ENCODE measurements at places on chromosomes 7 and 10.

GRCh38 chr10:22959292-22959691 lies 31.4 kb downstream of the ARMC3 start:
- DNase-seq, result no peak

DNA sequence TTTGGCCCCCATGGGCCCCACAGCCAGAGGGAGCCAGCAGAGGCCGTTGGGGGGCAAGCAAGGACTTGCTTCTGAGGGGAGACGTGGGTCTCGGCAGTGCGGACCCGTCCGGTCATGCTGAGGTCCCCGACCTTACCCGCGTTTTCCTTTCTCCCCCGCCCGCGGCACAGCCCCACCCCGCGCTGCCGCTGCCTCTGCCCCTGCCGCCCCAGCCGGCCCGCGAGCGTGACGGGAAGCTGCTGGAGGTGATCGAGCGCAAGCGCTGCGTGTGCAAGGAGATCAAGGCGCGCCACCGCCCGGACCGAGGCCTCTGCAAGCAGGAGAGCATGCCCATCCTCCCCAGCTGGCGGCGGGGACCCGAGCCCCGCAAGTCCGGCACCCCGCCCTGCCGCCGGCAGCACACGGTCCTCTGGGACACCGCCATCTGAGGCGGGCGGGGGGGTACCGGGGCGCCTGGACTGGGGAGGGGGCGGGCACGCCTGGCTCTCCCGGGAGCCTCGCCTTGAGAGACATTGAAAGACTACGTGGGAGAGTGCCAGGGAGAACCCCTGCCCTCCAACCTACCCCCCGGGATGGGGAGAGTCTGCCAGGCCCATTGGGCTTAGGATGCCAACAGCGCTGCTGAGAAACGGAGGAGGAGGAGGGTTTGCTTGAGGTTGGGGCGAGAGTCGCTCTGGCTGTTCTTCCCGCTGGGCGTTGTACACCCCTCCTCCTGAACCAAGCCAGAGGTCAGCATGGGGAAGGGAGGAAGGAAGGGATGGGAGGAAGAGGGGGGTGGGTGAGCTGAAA lies 9.9 kb downstream of the NYAP1 start:
- peak; percentile 73 for DNase-seq

- no peak for DNase-seq
Observed at GRCh38 chr10:55746002-55746401, 615.1 kb downstream of the ZWINT start.

GRCh38 chr10:29689001-29689400 lies 54.2 kb upstream of the SVIL start:
- no peak for DNase-seq

DNA sequence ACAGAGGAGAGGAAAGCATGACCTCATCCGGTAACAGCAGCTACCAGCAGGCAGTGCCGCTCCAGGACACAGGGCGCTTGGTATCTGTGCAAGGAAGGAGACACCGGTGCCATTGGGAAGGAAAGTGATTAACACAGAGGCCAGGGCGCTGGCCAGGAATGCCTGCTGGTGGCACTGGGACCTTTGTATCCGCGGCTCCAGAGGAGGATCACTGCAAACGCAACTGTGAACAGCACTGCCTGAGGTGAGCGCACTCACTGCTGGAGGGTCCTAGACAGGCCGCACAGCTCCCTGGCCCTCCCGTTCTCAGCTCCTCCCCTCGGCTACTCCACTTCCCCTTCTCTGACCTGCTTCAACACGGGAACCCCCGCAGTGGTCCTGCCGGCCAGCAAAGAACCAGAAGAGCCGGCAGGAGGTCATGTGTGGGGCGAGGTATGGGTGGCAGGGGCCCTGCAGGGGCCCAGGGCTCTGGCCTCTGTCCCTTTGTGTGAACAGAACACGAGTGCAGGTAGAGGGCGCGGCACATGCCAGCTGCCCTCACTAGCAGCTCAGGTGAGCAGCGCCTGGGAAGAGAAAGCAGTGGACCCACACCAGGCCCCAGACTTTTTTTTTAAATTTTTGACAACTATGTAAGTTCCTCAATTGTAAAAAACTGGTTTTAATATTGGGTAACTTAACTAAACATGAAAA lies 107.6 kb downstream of the VIPR2 start:
- DNase-seq, result no peak

DNA sequence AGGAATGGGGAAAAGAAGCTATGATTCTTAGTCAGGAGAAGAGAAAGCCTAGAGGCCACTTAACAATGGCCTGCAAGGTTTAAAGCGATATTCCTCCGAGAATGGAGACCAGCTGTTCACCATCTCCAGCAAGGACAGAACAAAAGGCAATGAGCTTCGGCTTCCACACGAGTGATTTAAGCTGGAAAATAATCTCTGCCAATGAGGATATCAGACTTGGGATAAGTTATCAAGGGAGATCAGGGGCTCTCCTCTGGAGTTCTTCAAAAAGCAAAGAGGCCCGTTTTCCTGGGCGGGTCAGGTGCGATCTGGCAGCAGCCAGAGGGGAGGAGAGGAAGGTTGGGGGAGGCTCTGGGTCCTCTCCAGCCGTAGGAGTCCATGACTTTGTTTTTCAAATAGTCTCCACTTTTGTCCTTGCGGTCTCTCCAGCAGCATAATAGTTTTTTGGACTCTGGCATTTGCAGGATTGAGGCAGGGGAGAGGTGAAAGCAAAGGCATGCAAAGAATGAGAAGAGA lies 211.3 kb downstream of the SKIDA1 start:
- no peak for DNase-seq

DNA sequence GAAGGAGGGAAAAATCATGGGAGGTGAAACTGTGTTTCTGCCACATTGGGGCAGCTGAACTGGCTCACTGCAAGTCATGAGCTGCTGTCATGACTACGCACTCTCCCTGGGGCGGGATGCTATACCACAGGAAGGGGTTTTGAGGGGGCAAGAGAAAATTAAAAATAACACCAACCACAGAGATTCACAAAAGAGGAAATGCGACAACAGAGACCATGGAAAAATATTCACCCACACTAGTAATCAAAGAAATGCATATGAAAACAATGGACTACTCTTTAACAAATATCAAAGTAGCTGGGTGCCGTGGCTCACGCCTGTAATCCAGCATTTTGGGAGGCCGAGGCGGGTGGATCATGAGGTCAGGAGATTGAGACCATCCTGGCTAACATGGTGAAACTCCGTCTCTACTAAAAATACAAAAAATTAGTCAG lies 65.2 kb upstream of the TM9SF3 start:
- no peak for DNase-seq

DNA sequence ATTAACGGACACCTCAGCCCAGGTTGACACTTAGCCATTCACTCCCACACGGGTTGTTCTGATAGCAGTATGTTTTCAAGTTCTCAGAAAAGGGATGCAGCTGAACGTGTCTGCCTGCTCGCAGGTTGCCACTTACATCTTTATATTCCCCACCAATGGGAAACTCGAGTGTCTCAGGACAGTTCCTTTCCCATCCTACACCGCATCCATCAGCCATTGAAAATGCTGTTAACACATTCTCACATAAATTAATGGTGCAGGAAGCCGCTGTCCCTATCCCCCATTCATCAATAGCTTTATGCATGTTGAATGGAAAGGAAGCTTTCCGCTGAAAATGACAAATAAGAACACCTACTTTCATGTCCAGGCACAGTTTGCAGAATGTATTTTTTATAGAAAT lies 1.7 kb upstream of the FGFR2 start:
- no peak for DNase-seq

GRCh38 chr10:7092603-7093002 lies 318.2 kb downstream of the SFMBT2 start:
- no peak for DNase-seq

DNA sequence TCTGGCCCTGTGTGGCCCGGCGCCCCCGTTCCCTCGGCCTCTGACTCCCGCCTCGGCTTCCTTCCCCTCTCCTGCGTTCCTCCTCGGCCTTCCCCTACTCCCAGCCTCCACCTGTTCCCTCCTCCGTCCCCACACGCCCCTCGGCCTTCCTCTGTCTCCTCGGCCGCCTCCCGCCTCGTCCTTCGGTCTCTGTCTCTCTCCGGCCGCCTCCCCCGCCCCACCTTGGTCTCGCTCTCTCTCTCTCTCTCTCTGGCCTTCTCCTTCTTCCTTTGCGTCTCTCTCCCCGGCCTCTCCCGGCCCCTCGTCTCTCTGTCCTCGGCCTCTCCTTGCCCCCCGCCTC lies 588 bp downstream of the GET4 start:
- no peak for DNase-seq

DNA sequence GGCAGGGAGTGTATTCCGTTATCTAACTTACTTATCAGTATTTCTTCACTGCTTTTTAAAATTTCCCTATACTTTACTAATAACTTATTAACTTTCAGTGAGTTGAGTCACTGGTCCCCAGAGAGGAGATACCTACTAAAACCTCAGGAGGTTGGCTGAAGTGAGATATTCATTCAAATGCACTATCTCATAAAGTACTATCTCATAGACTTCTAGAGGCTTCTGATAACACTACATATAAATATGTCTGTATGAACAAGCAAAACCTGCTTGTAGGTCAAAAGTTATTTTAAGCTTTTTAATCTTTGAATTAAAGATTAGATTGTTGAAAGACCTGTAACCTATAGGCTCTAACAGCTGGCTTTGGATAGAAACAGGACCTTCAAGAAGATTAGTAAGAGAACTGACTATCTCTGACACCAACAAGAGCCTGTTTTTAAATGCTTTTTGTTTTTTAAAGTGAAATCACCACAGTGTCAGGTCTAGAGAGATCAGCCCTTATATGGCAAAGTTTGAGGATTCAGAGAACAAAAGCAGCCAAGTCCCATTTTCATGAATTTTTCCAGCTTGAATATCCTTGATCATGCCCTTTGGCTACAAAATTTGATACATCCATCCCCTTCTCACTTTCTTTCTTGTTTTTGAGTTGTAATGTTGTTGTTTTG lies 242.2 kb downstream of the ARL4A start:
- DNase-seq, result no peak

GRCh38 chr10:127456122-127456521 lies 93.0 kb upstream of the NPS start:
- DNase-seq, result no peak

DNA sequence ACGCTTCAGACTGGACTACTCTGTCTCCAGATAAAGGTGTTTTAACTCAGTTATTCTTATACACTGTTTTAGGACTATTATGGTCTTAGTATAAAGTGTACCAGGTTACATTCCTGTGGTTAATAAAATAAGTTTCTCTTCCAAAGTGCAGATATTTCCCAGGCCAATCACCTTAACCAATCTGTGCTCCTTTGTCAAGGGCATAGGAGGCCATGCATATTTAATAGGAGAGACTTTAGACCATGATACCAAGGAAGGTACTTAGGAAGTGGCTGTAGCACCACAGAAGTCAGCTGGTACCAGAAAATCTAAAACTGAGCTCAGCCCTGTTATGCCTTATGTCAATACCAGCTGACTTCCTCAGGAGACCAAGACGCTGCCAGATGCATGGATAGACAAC lies 226.5 kb upstream of the TMEM72 start:
- no peak for DNase-seq

DNA sequence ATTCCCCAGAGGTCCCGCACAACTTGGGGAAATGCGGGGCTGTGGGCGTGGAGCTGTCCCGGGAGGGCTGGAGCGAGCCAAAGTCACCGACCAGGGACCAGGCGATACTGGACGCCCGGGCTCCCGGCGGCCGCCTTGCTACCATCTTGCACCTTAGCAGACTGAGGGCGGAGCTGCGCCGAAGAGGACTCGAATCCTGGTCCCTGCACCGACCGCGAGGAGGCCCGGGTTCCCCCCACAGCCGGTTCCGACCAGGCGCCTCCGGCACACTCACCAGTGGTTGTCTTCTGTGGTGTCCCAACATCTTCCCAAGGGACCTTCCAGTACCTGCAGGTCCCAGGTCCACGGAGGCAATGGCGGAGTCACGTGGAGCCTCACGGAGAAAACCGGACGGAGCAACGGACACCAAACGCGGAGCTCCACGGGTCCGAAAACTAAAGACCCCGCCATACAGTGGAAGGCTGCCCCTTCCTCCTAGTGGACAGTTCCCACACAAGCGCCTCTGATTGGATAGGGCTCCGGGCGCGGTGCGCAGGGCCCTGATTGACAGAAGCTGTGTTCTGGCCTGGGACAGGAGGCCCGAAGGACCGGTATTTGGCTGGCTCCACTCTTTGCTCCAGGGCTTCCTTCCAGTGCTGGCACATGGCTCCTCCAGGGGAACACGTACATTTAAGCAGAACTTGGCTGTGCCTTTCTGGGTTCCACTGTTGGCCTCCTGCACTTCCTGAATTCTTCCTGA lies 124.6 kb upstream of the ZNF479 start:
- no peak for DNase-seq

GRCh38 chr7:155864991-155865690 lies 52.9 kb upstream of the SHH start:
- no peak for DNase-seq

- no peak for DNase-seq
Observed at GRCh38 chr7:99554939-99555338, 3.0 kb upstream of the FAM200A start.

DNA sequence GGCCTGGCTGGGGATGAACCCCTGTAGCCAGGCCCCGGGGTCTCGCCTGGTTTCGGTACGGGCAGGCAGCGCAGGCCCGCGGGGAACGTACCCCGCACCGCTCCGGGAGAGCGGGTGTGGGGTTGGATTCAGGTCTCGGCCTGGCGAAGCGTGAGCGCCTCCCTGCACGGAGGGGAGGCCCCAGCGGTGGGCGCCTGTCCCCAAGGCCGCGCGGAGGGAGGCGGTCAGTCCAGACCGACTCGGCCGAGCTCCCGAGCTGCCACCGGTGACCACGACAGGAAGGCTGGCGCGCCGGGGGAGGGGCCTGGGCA lies 378 bp upstream of the INPP5F start:
- DNase-seq, result no peak

DNA sequence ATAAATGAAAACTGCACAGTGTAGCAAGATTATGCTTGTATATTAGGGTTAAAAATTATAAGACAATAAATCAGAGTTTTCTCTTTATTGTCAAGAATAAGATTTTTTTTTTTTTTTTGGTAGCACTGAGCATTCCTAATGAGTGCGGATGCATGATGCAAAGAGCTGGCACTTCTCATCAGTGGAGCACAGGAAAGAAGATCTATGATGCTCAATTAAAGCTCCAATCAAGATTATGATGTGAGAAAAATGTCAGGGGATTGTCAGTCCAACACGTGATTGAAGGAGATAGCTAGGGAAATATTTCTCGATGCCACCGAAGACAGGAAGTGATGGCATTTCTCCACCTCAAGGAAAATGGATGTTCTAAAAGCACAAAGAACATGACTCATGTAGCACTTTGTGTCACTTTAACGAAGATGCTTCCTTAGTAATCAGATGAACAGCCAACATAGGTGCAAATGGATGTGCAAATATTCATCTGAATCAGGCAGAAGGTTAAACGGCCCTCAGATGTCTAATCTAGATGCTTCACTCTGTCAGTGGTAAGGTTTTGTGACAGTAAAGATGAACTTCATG lies 240.9 kb downstream of the THSD7A start:
- DNase-seq, result no peak

- DNase-seq, result no peak
Observed at GRCh38 chr10:71059054-71059818, 153.1 kb upstream of the UNC5B start.

GRCh38 chr10:102656791-102657371 lies 12.6 kb downstream of the TRIM8 start:
- DNase-seq, result no peak

Data from activated naive CD4-positive, alpha-beta T cell treated with anti-CD3 and anti-CD28 coated beads, Interleukin-2, amount 50 U/mL, for 72 hours (primary cell).